ENCODE measurements at places on chromosomes 11 and 22.

DNA sequence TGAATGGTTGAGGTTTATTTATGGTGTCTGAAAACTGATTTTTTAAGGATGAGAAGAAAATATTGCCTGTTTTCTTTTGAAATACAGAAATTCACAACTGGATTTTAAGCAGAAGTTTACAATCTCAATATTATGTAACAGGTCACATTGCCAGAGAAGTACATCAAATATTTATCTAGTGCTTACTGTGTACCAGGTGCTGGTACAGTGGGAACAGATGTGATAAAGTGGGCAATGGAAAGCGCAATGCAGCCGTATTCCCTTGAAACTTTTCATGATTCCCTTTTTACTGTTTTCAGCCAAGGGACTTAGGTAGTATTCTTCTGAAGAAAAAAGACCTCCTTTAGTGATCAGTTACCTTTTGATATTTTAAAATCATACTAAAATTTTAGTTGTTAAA lies 49.6 kb downstream of the TTC17 start:
- no peak for DNase-seq

DNA sequence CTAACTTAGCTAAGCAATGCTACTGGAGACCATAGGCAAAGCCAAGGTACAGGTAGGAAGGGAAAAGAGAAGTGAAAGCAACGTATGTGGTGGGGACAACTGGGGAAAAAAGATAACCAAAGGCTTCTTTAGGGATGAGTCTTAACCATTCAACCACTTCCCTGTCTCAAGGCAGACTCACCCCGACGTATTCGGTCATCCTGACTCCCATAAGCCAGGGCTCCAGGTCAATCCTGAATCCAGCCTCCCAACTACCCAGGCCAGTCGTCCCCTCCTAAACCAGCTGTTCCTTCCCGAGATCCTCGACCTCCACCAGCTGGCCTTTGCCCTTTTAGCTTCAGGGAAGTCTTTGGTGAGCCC lies 330 bp downstream of the ACP2 start:
- no peak for DNase-seq

DNA sequence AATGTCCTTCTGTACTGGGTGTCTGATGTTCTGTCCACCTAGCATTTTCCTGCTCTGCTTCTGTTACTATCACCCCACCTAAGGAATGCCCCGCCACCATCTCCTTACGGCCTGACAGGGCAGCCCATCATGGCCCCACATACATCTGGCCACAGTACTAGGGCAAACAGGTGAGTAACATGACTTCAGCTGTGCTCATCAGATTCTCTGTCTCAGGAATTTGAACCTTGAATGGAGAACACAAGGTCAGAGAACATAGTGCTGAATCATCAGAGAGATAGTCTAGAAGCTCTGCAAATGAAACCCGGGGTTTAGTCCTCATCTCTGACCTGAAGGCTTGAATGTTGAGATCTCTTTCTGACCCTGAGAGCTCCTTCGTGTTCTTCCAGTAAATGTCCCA lies 32.4 kb downstream of the ZC3H12C start:
- DNase-seq = no peak

DNA sequence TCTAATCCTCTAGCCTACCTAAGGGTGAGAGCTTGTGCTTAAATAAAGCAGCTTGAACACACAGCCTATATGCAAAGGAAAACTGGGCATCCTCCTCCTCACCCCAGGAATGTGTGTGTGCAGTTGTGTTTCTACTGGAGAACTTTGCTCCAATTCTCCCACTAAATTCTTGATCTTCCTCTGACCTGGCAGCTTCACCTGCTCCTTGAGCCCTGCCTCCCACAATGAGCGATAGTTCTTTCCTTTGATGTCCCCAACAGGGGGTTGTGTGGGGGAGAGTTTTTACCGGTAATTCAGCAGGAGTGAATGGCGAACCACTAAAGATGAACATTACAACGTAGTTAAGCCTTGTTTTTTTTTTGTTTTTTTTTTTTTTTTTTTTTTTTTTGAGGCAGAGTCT lies 113.5 kb upstream of the RCN1 start:
- DNase-seq = no peak

DNA sequence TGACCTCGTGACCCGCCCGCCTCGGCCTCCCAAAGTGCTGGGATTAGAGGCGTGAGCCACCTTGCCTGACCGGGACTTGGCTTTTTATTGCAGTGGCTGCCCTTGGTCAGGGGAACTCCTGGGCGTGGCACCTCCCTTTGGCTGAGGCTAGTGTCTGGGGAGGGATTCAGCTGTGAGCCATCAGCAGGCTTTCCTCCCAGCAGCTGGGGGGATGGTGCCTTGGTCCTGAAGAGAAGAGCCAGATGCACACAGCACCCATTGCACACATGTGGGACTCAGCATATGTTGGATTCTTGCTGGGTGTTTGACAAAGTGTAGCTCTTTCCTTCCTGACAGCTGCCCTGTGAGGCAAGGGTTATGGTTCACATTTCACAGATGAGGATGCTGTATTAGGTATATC lies 8.4 kb downstream of the CYTH4 start:
- DNase-seq = no peak

GRCh38 chr11:114116357-114116756 lies 56.8 kb downstream of the ZBTB16 start:
- DNase-seq = no peak
